ENCODE measurements at places on chromosomes 2 and 18. TPM values are rescaled to one million over a fixed set of nuclear protein-coding genes. Genes with fewer than 3 reads are reported as not detected.

Gene ADRA2B
- 0.30 TPM for total RNA-seq

Gene STAT1
- total RNA-seq, result 383 TPM

Gene CRYBA2
- not detected for total RNA-seq

GRCh38 chr2:39737661-39738060 lies 41.4 kb downstream of the THUMPD2 start:
- DNase-seq, result no peak

- no peak for DNase-seq
These were observed 22.0 kb upstream of the MAP4K4 start for GRCh38 chr2:101675512-101675911.

DNA sequence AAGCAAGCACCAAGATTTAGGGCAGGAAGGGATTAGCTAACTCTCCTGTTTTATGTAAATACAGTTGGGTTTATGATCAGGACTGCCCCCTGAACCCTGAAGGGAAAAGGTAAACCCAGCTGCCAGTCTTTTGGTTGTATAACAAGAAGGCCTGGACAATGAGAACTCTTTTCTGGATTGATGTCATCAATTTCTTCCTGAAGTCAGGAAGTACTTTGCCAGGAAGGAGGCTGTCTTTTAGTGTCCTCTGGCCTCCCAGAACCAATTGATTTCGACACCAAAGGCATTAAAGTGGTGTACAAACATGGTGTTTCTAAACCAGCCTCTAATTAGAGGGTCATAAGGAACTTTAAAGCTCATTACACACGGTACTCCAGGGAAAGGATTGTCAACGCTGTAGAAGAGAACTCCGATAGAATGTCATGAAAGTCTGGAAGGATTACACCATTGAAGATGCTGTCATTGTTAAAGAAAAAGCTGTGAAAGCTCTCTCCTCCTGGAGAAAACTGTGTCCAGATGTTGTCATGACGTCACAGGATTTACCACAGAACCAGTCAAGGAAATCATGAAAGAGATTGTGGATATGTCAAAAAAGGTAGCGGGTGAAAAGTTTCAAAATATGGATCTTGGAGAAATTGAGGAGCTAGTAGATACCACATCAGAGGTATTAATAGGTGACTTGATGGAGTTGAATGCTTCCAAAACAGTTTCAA lies 78.8 kb downstream of the ANKRD12 start:
- no peak for DNase-seq

- DNase-seq, result no peak
These were observed 12.8 kb downstream of the SOCS6 start for GRCh38 chr18:70301667-70302066.

DNA sequence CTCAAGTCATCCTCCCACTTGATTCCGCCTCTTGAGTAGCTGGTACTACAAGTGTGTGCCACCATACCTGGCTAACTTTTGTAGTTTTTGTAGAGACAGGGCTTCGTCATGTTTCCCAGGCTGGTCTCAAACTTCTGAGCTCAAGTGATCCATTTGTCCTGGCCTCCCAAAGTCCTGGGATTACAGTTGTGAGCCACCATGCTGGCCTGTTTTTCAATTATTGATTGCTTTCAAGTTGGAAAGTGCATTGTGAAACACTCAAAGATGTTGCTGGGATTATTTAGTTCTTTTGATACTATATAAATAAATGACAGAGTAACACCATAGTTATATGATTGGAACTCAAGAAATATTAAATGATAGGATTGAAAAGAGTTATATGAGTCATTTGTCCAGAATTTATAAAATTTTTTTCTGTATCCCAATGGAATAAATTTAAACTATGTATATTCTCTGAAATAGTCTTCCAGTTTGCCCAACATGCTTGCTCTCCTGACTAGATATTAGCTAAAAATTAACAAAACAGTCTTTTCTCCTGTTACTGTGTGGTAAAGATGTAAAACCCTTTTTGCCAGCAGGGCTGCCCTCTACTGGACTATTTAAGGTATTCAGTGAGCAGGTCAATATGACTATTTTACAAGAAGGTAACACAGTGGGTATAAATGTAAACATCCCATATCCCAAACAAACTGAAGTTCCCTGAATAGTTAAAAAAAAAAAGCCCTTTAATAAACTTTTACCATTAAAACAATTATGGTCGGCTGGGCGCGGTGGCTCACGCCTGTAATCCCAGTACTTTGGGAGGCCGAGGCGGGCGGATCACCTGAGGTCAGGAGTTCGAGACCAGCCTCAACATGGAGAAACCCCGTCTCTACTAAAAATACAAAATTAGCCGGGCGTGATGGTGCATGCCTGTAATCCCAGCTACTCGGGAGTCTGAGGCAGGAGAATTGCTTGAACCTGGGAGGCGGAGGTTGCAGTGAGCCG lies 42.7 kb downstream of the ACSL3 start:
- DNase-seq, result no peak

- DNase-seq, result no peak
These were observed 12.2 kb downstream of the BIN1 start for GRCh38 chr2:127094509-127095366.

DNA sequence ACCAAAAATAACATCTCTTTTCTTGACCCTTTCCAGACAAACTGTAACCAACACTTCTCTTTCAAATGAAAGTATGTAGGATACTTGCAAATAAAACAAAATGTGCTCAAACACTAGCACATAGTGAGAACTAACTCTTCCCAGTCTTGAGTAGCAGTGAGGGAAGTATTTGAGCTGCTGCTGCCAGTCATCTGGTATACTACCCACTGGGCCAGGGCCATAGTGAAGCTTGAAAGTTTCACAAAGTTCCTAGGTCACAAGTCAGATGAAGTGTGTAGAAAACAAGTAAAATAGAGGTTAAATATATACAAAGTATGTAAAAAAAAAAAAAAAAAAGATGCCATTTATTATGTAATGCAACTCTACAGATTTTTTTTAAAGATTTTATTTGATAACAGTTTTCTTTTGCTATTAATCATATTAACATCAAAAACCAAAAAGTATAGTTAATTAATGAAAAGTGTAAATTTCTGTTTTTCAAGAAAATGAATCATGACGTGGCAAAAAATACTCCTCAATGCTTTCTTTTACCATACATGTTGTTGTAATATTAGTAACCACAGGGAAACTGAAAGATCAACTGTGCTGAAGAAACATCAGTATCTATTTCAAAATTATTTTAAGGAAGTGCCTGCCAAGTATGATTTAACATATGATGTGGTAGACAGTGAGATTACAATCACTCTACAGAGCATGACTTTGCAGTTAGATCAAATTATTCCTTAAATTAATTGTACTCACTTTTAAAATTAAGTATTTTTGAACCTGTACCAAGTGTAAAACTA lies 21.6 kb upstream of the TRIB2 start:
- no peak for DNase-seq

- DNase-seq, result no peak
These were observed 695 bp upstream of the SCYGR2 start for GRCh38 chr2:227597998-227598397.

DNA sequence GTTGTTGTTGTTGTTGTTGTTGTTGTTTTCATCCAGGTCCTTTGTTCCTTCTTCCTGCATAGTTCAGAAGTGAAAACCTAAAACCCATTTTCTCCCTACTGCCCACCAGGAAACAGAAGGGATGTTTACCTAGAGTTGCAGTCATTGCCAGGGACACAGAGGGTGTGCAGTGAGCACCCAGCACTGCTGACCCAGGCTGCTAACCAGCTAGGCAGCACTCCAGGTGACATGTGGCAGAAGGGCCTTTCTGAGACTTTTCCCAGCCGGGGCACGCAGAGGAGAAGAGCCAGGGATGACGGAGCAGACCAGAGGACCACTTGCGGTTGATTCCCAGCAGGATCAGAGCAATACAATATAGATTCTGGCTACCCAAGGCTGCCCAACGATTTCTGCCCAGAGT lies 286.3 kb downstream of the BCL11A start:
- no peak for DNase-seq

DNA sequence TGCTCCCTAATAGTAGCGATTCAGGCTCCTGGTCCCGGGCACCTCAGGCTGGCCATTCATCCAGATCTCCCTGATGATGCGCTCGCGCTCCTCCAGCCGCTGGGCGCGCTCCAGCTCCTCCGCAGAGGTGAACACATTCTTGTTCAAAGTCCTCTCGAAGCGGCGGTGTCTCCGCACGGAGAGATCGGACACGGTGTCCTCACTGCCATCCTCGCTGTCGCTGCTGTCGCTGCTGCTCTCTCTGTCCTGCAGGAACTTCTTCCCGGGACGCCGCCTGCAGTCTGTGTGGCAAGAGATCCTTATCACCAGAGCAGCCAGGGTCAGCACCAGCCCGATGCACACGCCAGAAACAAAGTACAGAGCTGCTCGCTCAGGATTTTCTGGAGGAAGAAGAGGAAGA lies 67.5 kb downstream of the EVA1A start:
- no peak for DNase-seq

DNA sequence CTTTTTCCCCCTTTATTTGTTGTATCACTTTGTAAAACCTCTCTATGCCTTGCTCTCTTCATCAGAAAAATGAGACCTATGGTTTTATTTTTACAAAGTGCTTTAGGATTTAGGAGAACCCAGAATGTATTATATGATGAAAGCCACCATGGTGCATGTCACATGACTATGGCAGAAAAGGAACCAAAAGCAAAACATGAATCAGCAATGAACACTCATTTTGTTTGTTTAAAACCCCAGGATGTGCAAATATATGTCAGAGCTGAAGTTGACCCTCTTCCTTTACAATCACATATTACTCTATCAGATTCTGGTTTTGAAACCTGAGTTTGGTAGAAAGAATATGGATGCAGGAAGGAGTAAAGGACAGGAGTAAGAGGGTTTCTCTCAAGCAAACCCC lies 70.0 kb downstream of the FIGN start:
- DNase-seq, result no peak

DNA sequence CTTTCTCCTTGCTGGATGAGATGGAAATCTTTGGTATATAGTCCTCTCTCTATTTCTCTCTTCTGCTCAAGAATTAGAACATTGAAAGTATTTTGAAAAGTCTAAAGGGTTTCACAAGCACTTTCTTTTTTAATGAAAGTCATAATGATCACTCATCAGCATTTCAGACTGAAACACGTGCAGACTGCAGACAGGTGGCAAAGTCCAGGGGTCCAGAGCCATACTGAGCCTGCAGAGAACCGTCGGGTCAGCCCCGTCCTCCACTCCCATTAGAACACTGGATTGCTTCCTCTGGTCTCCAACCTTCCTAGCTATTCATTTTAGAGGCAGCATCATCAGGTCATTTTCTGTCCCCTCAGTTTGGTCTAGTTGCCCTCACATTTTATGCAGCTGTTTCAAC lies 3.1 kb downstream of the TMEM247 start:
- DNase-seq, result no peak

DNA sequence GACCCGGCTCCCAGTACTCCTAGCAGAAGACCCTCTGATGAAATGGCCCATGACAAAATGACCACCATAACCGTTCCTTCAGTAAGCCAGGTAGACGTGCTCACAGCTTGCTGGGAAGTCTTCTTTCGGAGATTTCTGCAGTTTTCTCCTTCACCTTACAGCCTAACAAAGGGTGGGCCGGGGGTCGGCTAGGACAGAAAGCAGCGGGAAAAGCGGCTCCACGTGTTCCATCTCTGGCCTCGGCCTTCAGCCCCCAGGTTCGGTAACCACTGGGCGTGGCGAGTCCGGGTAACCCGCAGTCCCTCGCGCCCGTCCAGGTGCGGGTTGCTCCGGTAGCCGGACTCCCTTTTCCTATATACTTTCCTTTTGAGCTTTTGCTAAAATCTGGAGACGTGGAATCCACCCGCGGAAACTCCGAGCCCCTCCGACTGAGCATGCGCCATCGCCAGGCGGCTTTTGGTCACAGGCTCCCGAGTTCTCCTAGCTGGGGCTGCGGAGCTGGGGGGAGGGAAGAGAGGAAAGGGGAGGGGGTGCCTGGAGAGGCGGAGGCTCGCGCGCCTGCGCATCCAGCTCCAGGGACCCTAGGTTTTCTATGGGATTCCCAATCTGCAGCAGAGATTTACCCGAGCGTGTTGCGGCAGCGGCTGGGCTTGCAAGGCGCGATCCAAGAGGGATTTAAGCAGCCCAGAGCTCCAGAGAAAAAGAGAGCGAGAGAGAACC lies at the start of gene VSNL1:
Gene VSNL1 (plus strand): TSS at position 604 of the 720 bp plus-strand sequence. CDS start 51,379 bp downstream, outside the sequence.
- no peak for DNase-seq

DNA sequence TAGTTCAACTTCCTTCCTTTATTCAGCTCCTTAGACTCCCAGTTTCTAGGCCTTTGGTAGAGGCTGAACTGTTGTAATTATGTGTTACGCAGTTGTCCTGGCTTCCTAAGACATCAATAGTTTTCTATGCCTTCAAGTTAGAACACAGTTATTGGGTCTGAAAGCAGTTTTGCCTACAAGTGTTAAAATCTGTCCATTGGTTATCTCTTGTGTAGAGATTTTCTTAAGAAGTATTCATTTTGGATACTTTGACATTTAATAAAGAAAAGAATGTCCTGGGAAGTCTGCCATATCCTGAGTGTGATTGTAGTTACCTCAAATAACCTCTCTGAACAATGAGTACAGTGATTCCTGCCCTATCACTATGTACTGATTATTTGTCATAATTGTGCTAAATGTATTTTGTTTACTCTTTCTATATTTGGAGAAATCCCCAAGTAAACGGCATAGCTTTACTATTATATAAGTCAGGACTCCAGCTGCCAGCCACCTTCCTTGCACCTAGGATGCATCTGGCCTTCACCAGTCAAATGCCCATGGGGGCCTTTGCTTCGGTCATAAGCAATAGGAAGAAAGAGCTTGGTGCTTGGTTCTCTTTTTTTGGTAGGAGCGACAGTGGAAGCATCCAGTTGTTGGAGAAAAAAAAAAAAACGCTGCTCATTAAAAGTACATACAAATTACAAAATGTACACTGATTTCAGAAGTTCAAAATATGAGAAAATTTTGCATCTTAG lies 449.5 kb upstream of the PKDCC start:
- DNase-seq, result no peak

DNA sequence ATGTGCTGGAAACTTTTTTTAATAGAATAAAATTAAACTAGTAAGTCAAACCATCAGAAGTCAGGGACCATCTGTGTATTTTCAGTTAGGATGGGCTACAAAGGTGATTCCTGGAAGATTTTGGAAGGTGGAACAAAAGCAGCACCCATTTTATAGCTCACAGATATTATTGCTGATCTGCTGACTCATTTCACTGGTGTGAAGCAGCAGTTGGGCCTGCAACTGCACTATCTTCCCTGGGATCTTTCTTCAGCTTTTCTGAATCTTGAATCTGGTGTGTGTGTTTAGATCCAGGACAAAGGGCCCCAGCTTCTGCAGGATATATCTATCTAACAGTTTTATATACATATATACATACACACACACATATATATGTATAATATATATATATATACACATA lies 35.6 kb upstream of the BCL11A start:
- no peak for DNase-seq

- peak; percentile 51 for DNase-seq
These were observed 50.2 kb upstream of the PLB1 start for GRCh38 chr2:28445448-28446258.

DNA sequence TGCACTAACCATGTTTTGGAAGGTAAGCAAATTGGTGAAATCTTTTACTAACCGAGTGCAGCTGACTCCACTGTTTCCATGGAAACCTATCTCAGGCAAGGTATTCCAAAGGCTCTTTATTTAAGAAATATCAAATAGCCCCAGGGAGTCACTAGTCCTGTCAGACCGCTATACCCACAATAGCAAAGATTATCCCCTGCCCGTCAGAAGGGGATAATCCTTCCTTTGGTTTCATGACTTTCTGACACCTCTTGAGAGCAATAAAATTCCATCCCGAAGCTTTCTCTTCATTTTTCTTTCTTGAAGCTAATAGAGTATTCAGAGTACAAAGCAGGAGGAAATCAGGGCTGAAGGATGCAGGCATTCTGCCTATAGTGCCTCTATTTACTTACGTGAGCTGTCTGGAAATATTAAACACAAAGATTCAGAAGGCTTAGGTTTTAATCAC lies 34.7 kb upstream of the MAP2 start:
- DNase-seq, result no peak

- peak; percentile 28 for DNase-seq
These were observed 132.1 kb downstream of the MBP start for GRCh38 chr18:77000527-77000926.
